Iris pigment epithelial cell (primary cell): ENCODE measurements at places on chromosomes 6 and 20.

DNA sequence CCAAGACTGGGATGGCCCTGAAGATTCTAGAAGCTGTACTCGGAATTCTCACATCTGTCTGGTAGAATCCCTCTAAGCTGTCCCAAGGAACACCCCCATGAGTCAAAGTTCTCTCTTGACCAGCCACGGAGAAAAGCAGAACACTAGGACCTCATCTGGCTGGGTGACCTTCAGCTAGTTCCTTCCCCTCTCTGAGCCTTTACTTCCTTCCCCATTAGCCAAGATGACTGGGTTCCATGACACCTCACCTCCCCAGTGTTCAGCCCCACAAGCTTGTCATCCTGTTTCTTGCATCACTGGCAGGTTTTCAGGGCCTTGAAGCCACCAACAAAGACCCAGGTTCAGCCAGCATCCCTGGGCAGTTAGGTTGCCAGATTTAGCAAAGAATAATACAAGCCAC lies 47.8 kb downstream of the MAFB start:
- DNase-seq: no peak

- DNase-seq: no peak
These were observed 87.5 kb downstream of the HDGFL1 start for GRCh38 chr6:22656706-22657351.

- peak; percentile 24 for DNase-seq
These were observed 213.6 kb downstream of the RNGTT start for GRCh38 chr6:88749849-88750248.

- no peak for DNase-seq
These were observed 106.1 kb downstream of the TFAP2C start for GRCh38 chr20:56735084-56735642.

GRCh38 chr20:31670371-31671228 lies 32.9 kb downstream of the COX4I2 start:
- DNase-seq: no peak

- no peak for DNase-seq
These were observed 737.8 kb upstream of the NRSN1 start for GRCh38 chr6:23388086-23388783.

GRCh38 chr20:21505810-21506530 lies 7.9 kb downstream of the NKX2-2 start:
- DNase-seq: peak; percentile 36

DNA sequence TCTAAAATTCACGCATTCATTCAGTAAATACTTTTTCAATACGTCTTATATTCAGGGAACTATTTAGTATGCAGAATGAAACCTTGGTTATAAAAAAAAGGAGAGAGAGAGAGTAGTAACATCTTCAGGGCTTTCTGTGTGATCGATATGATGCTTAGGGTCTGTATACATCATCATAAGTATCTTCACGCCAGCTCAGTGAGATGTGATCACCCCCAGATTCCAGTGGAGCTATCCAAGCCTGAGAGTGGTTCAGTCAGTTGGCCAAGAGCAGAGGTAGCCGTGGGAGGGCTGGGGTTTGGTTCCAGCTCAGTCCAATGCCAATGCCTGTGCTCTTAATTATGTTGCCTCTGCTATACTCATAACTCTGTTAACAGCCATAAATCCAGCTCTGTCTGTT lies 8.6 kb downstream of the CD83 start:
- DNase-seq: no peak

- DNase-seq: no peak
These were observed 12.7 kb downstream of the FNDC1 start for GRCh38 chr6:159181914-159182313.

DNA sequence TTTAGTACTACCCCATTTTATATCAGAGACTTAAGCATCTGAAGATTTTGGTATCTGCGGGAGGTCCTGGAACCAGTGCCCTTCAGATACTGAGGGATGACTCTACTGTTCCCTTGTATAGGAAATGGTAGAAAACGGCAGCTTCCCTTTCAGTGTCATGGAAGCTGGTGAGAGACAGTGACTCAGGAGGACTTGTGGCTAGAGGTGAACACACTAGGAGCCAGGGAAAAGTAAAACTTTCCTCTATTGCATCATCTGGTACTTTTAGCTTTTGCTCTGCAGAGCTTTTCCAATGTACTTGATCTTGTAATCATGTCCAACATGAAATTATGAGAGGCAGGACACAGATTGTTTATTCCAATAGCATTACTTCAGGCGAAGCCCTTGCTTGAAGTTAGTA lies 45.0 kb downstream of the RNF144B start:
- peak; percentile 93 for DNase-seq

- DNase-seq: no peak
These were observed 128.7 kb downstream of the GRIK2 start for GRCh38 chr6:101522254-101522653.

GRCh38 chr6:45415788-45416518 lies 38.2 kb upstream of the SUPT3H start:
- DNase-seq: no peak

DNA sequence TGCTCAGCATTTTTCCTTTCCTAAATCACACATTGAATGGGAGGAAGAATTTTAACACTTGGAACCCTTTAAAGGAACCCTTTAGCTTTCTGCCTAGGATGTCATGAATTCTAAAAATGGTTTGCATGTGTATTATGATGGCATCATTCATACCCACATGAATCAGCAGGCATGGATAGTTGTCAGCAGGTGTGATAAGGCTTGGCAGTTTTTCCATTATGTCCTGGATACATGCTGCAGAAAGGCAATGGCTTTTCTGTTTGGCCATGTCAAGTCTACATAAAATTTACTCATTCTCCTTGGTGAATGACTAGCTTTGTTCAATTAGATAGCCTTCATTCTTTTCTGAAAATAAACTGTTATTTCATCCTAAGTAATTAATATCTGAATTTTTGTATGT lies 353.7 kb downstream of the GRIK2 start:
- DNase-seq: no peak

DNA sequence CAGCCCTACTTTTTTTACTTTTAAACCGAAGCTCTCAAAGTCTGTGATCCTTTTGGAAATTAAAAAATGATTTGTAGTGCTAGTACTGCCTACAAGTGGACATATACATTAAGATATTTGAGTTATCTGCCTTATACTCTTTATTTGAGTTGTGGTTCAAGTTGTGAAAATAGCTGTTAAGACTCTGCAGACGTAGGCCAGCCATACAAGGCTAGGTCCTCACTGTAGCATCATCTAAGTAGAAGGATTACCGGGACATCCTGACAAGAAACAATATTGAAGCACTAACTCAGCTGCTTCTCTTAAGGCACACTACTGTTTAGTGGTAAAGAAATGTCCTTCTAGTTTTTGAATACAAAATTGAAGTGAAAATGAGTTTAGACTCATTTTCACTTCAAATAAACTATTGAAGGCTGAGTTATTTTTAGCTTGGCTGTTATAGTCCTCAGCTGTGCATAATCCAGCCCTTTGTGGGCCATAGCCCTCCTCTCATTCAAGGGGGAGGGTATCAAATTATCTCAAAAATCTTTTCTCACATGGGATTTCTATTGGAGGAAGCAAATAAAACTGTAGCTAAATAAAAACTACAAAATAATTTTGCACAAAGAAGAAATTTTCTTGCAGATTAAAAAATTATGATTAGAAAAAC lies 68.1 kb downstream of the JAG1 start:
- DNase-seq: no peak

DNA sequence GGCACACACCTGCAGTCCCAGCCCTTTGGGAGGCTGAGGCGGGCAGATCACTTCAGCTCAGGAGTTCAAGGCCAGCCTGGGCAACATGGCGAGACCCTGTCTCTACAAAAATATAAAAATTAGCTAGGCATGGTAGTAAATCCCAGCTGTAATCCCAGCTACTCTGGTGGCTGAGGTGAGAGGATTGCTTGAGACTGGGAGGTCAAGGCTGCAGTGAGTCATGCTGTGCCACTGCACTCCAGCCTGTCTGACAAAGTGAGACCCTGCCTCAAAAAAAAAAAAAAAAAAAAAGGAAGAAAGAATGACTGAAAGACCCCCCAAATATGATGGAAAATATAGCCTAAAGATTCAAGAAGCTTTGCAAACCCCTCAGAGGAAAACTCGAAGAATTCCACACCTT lies 26.8 kb downstream of the METTL24 start:
- DNase-seq: no peak

- DNase-seq: peak; percentile 57
These were observed 34.7 kb upstream of the FKBP1A start for GRCh38 chr20:1427457-1428054.

DNA sequence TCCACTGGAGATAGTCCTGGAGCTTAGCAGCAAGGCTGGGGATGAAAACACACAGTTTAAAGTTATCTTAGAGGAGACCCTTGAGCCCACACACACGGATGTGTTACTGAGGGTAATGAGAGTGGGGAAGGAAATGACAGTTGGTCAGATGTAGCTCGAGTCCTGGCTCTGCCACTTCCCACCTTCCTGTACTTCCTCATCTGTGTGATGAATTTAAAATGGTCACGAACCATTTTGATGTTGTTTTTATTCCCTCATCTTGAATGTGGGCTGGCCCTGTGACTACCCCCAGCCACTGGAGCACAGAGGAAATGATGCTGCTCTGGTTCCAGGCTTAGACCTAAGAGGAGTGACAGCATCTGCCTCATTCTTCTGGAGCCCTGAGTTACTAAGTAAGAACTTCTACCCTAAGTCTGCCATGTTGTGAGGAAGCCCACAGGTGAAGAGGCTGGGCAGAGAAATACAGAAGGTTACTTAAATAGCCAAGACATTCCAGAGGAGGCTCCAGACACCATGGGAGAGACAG lies 141.2 kb downstream of the NRN1 start:
- DNase-seq: no peak

GRCh38 chr6:149723771-149724417 lies 6.0 kb upstream of the LATS1 start:
- peak; percentile 86 for DNase-seq

GRCh38 chr6:91575032-91575431 lies 988.2 kb upstream of the MAP3K7 start:
- peak; percentile 1 for DNase-seq

- DNase-seq: no peak
These were observed 33.0 kb upstream of the ADGRF1 start for GRCh38 chr6:47075168-47075567.

GRCh38 chr6:84027340-84028181 lies 6.0 kb upstream of the MRAP2 start:
- DNase-seq: peak; percentile 35

- DNase-seq: no peak
These were observed 741 bp downstream of the PTPN1 start for GRCh38 chr20:50510706-50511542.

- no peak for DNase-seq
These were observed 18.6 kb downstream of the MOXD1 start for GRCh38 chr6:132382630-132383175.

DNA sequence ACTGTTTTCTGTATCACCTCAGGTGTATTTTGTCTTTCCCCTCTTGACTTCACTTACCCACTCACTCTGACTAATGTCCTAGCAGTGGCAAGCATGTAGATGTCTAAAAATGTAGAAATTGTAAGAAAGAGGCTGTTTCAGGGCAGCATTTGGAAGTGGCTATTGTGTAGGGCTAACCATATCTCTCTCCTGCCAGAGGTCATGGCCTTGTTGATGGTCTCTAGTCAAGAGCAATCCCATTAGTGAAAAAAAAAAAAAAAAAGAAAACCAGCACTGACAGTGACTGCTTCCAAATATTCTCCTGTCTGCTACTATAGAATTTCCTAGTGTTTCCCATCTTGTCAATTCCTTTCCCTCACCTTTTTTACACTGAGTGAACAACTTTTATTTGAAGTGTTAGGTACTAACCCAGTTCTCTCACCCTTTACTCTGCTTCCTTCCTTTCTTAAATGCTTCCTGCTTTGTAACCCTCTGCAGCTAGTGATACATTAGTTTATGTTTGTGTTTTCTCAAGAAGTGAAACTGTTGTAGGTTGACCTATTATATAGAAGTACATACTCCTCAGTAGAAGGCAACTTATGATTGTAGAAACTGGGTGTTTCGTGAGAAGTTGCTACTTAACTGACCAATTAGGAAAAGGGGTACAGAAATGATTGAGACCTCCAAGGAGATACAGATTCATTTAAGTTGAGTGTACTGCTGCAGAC lies 174.1 kb upstream of the PTPRK start:
- no peak for DNase-seq

DNA sequence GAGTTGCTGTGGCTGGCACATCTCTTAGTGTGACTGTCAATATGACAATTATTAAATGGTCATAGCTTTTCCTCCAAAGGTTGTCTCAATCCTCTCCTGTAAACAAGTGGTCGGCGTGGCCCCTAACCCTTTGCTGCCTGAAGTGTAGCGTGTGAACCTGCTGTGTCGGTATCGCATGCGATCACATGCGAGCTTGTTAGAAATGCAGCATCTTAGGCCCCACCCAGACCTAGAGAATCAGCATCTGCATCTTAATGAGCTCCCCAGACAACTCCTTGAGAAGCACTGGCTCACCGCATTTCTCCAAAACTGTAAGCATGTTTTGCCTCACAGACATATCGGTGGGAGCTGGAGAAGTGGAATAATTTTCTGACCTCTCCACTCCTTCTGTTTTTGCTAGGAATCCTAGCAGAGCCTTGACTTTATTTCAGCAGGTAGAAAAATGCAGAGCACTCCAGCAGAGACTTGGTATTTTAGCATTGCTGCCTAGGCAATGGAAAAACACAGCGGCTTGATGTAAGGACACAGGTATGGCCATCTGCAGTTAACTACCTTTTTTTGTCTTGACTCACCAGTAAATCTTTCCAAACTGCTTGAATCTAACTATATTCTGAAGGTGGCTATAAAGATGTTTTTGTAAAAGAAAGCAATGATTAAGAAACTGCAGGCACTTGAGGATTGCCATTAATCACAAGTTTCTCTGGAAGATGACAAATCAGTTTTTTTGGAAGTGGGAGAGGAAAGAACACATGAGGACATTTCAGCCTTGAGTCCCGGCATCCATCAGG lies 67.6 kb downstream of the PSMG4 start:
- DNase-seq: no peak

- DNase-seq: no peak
These were observed 106.5 kb downstream of the ARID1B start for GRCh38 chr6:156883497-156884252.

- DNase-seq: no peak
These were observed 18.9 kb downstream of the COL20A1 start for GRCh38 chr20:63311833-63312243.

DNA sequence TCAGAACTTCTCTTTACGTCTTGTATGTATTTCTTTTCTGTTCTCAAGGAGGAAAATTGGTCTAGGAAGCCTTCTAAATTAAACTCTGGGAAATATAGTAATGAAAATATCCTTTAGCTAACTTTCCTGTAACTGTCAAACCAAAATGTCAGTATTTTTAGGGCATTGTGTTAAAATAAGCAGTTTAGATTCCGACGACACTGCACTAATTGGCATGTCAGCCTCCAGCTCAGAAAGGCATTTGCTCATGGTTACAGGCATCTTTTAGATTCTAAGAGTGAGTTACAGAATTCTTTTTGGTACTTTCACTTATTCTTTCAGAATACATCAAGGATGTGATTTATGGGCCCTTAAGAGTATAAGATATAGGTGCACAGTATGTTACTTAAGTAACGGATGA lies 26.1 kb upstream of the VAPB start:
- no peak for DNase-seq

- no peak for DNase-seq
These were observed 20.9 kb downstream of the COL9A3 start for GRCh38 chr20:62837790-62838127.
